ENCODE measurements at places on chromosomes 3 and 15.

DNA sequence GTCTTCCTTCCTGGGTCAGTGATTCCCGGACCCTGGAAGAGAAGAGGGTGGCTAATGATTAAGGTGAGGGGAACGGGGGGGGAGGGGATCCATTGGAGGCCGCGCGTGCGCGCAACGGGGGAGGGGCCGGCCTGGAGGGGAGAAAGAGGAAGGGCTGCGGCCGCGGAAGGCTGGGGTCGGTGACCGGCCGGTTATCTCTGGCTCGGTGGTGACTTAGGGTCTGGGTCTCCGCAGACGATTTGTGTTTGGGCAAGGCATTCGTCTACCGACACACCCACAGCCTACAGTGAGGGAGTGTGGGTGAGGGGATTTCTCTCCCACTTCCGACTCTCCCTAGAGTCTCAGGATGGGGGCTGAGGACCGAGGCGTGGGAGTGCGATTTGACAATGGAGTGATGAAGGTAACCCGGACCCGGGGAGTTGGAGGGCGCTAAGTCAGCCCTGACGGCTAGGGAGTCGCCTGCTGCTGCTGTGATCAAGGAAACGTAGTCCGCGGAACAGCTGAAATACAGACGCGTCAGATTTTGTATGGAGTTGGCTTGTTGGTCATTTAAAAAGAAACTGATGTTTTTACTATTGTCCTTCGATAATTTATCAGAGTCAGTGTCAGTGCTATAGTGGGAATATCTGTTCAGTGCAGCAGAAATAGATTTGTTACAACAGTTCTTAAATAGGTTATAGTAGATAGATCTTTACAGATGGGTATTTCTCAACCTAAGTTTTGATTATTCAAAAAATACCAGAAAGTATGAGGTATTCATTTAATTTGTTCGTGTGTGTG is 733 bp downstream of the RNF111 start:
- peak; percentile 47 for DNase-seq

- DNase-seq, result no peak
These were observed 58.1 kb upstream of the C15orf61 start for GRCh38 chr15:67462875-67463274.

DNA sequence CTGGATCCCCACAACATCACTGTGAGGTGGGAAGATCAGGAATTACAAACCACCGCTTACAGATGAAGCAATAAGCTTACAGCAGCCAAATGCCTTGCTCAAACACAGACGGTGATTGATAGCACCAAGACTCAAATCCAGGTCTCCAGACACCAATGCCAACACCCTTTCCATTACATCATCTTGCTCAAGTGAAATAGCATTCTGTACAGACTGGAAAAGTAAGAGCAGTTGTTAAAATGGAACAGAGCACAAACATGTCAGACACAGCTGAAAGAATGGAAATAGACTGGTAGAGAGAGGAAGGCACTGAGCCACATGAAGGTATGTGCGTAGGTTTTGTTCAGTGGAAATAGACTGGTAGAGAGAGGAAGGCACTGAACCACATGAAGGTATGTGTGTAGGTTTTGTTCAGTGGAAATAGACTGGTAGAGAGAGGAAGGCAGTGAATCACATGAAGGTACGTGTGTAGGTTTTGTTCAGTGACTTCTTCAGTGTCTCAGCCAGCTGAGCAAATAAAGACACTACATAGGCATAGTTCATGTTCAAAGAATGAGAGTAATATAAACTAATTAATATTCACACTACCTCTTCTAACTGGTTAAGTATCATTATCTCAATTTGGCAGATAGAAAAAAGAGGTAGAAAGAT is 15.6 kb downstream of the CLDN1 start:
- DNase-seq, result no peak

DNA sequence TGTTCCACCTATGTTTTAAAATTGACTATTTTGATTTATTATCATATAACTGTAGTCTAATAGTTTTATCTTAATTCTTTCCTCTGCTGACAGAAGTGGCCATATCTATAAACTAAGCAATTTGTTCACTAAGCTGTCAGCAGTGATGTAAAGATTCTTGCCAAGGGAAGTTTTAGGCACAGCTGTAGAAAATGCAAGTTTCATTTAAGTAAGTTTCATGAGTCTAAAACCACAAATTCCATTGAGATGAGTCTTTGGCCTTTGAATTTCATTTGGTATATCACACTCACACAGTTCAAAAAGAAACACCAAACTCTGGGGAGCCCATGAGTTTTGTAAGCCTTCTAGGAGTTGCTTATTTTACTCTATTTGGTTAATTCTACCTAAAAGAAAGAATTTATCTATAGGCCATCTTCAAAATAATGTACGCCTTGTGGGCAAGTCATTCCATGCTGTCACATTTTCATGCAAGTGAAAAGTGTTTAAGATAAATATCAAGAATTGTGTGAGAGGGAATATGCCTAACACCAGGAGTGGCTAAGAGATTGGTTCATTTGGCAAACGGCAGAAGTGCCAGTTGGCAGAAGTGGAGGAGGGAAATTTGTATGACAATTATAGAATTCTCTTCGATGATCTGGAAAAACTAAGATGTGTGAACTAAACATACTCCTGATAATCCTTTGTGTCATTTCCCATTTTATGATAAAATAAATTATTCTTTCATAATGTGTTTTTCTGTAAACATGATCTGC is 292.9 kb downstream of the ZIC4 start:
- no peak for DNase-seq

DNA sequence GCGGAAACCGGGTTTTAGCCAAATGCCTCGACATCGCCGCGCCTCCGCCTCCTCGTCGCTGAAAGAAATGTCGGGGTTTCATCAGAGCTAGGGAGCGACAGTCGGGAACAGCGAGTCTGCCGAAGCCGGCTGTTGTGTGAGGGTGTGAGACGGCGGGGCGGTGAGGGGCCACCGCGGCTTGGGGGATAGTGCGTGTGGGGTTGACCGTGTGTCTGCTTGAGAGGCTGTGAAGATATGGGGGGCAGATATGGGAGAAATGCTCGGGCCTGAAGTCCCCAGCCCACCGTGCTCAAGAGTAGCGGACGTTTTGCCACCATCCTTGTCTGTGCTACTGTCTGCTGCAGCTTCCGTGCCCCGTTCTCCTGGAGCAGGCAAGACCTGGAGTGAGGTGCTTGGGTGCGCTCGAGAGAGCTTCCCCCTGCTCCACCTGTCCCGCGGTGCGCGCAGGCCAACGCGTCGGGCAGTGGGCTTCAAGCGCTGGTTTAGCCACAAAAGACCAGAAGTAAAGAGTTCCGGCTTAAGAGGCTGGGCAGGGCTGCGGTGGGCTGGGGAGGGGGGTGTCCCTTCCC is 716 bp upstream of the ISLR2 start:
- DNase-seq, result no peak

GRCh38 chr15:29377161-29377560 is 107.5 kb upstream of the NSMCE3 start:
- no peak for DNase-seq

DNA sequence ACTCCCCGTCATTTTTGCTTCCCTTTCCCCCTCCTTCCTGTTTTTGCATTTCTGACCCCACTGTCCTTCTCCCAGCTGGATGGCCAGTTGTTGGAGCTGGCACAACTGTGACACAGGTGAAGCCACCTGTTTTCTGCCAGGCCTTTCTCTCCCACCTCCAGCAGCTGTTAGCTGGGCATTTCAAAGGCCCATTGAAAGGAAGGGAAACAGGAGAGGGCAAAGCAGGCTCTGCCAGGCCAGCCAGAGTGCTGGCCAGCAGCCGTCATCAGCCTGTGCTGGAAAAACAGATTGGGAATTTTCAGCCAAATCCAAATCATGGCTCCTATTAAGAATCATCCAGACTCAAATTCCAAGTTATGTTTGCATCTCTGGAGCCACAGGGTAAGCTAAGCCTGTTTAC is 155.2 kb upstream of the C2CD4B start:
- DNase-seq, result no peak

DNA sequence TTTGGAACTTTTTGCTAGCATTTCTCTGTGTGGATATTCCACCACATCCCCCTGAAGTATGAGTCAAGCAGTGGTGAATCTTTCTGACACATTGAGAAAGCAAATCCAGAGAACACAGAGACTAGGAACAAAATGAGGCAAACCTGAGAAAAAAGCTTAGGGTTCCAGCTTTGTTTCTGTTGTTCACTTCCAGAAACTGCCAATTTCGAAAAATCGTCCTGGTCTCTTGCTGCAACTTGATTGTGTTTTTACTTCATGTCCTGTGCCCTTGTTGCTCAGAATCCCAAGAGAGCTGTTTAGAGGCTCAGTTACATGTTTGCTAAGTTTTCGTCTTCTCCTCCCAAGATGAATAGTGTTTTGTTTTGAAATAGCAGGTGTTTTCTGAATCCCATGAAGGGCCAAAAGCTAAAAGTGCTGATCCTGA is 13.7 kb downstream of the MAP2K1 start:
- no peak for DNase-seq

GRCh38 chr3:170180079-170180907 is 1.2 kb downstream of the PHC3 start:
- no peak for DNase-seq

DNA sequence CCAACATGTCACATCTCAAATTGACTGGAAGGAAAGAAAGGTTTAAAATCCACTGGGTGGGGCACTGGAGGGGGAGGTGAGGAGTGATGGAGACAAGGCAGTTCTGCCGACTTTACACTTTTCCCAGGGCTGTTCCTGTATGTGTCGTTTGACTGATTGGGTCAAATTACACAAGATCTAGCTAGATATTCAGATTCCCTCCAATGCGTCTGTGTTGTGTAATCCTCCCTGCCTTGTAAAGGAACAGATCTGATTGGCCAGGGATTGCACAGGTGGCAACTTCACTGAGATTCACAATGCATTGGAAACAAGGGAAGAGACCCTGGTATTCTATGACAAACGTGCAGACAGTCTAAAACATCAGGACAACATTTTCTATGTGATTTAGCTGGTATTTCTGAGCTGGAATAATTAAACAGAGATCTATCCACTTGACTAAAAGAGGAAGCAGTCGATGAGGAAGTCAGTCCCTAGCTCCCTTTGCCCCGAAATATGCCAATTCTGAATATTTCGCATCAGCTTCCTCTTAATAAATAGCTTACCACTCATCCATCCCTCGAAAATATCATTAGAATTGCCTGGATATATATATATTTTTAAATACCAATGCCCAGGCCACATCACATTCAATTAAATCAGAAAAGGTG is 312.9 kb downstream of the RORA start:
- DNase-seq, result no peak

GRCh38 chr3:12632523-12632922 is 31.4 kb downstream of the RAF1 start:
- no peak for DNase-seq

- no peak for DNase-seq
These were observed 1.0 kb downstream of the TAMM41 start for GRCh38 chr3:11845651-11846050.

DNA sequence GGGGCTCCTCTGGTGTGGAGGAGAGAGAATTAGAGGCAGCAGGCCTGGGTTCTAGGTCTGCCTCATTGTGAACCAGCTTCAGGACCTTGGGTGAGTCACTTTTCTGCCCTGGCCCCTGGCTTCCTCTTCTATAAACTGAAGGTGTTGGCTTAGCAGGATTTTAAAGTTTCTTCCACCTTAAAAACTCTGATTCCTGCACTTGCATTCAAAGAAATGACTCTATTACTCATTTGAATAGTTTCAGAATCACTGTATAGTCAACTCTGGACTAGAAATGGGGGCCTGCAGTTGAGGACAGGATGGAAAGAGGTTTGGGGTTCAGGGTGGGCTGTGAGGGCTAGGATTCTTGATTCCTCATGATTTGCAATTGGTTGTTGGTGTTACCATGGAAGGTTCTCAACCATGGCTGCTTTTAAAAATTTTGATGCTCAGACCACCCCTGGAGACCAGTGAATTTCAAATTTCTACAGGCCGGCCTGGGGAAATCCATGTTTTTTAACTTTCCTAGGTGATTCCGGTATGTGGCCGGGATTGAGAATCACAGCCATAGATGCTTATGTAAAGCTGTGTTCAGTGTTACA is 19.9 kb downstream of the SMAD3 start:
- no peak for DNase-seq

DNA sequence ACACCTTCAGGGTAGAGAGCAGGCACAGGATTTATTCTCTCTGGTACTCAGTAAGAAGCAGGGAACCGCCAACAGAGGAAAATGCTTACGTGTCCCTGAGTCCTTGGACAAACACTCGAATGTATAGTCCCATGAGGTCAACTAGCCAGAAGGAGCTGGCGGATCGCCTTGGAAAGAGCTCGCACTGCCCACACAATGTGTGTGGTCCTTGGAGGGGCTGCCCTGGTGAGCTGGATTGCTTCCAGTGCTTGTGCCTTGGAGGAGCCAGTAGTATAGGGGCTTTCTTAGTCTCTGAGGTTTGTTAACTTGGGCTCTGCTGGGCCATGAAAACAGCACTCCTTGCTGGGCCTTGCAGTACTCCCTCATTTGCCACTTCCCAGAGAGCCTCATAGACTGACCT is 40.7 kb upstream of the VILL start:
- DNase-seq, result no peak

DNA sequence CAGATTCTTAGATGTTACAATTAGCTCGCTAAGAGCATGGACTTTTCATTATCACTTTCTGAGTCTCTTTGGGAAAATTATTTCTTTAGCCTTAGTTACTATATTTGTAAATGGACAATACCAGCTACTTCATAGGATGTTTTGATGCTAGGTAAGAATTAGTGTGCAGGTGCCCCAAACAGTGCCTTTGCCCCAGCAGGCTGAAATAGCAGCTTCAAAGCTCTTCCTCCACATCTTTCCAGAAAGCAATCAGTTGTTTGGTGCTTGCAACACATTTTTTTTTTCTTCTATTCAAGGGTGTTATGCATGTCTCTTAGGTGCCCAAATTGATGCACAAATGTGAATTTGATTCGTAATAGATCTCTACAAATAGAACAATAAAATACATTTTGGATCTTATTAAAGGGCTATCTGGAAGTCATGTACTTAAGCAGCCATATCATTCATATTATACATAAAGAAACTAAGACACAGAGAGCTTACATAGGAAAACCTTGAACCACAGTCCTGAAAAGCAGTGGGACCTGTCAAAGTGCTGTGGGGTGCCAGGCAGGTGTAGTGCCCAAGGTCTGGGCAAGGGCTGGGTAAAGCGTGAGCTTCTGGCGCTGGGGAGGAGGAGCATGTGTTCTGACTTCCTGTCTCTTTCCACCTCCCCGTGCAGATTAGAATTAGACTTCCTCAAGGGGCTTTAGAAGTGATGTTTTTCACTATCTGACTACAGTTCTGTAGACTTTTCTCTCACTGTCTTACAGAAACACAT is 62.9 kb downstream of the FNDC3B start:
- peak; percentile 13 for DNase-seq

DNA sequence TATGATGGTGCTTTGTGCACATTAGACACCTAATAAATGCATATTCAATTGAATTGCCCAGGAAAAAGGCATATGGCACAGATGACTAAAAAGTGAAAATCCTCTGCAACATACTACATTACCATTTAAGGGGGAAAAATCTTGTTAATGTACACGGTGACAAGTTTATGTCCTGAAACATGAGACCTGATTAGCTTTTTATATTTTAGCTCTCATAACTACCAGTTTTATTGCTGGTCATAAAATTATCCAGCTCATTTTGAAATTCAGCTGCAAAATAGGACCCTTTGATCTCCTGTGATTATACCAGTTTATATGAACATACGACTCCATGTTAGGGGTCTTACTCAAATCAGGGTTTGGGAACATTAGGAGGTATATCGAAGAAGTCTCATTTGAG is 684.6 kb upstream of the CCDC54 start:
- no peak for DNase-seq

- no peak for DNase-seq
These were observed 16.8 kb upstream of the CRBN start for GRCh38 chr3:3196148-3196861.

Measured in activated T-helper 9 cell treated with anti-CD3 and anti-CD28 coated beads, Interleukin-2, amount 50 U/mL, for 16 hours (primary cell).